ENCODE measurements at places on chromosomes 6 and 20.

- no peak for DNase-seq
Measured at GRCh38 chr6:156963712-156964700, 186.8 kb downstream of the ARID1B start.

DNA sequence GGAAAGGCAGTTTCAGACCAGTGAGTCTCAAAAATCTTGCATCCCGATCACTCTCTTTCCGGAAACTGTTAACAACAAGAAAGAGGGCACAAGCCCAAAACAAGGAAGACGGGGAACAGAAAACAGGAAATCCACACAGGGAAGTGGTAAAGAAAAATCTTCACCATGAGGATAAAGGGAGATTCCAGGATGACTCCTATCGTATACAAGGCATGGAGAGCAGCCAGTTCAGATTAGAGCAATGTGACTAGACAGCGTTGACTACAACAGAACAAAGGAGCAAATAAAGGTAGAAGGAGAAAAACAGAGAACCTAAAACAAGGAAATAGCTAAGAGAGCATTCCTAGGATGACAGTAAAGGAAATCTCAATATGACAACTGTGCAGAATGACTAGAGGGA is 26.5 kb downstream of the VNN1 start:
- DNase-seq = peak; percentile 44

GRCh38 chr20:3494218-3494617 is 23.4 kb downstream of the ATRN start:
- DNase-seq = no peak

GRCh38 chr20:6502999-6503398 is 264.5 kb upstream of the BMP2 start:
- DNase-seq = no peak

DNA sequence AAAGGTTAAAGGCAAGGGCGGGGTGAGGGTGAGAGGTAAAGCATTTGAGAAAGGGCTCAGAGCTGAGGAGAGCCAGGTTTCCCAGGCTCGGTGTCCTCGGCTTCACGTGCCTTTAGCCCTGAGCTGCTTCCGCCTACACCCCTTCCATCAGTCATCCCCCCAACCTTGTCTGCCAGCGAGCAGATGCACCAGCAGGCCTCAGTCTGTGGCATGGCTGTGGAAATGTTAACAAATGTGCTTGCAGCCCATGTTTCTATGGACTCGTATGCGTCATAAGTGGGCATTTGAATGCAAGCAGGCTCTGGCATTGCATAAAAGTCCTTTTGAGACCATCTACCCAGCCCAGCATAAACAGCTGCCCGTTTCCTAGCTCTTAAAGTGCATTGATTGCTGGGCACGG is 88.8 kb downstream of the SYNJ2 start:
- DNase-seq = no peak

- no peak for DNase-seq
Measured at GRCh38 chr6:169639653-169640278, 62.1 kb downstream of the WDR27 start.

DNA sequence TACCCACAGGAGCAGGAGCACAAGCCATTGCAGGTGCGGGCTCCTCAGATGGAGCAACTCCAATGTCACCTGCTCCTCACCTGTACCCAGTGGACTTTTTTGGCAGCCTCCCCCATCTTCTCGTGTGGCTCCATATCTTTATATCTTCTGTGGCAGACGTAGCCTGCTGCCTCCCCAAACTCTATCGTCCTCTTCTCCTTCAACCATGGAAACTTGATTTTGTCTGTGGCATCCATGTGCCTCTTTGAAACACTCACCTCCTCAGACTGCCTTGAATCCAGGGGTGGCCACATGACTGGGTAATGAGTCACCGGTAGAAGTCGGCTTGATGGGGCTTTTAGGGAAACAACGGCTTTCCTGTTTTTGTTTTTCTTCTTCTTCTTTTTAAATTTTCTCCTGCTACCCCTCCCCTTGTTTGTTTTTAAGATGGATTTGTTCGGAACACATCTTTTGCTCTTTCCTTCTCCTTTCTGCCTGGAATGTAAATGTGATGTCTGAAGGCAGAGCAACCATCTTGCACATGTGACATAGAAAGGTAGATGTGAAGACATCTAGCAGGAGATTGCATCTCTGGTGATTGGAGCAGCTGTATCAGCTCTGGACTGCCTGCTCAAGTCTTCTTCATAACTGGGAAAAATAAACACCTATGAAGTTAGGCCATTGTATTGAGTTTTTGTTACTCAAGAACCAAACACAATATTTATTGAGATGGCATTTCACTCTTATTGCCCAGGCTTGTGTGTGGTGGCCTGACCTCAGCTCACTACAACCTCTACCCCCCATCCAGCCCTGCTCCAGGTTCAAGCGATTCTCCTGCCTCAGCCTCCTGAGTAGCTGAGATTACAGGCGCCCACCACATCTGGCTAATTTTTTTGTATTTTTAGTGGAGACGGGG is 69.9 kb upstream of the DDR1 start:
- peak; percentile 71 for DNase-seq
